Right hindlimb (tissue), 1 donor: ENCODE measurements at places on chromosomes 4 and X.

DNA sequence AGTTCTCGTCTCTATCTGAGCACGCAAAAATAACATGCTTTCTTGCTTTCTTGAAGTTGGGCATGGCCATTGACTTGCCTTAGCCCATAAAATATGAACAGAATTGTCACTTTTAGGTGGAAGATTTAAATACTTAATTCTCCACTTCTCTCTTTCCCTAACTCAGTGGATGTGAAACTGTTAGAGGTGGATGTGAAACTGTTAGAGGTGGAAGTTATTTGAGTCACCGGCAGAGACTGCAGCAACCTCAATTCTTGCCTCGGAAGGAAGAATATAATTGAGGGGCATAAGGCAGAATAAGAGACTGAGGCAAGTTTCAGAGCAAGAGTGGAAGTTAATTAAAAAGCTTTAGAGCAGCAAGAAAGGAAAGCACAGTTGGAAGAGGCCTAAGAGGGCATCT is 2.8 kb upstream of the PARM1 start:
- DNase-seq = no peak

DNA sequence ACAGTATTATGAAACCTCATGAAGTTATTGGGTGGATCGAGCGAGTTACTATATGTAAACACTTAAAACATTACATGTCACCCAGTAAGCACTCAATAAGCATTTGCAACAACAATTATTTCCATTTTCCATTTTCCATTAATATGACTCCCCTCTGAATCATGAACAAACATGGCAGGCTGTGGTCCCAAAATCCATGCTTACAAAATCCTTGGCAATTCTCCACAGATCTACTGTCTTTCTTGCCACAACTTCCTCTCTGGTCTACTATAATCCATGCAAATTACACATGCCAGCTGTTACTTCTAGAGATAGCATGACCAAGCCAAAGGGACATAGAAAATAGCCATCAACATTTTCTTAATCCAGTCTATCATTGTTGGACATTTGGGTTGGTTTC is 22.0 kb downstream of the ASB11 start:
- DNase-seq = no peak

- DNase-seq = no peak
These were observed 155.5 kb downstream of the DHX15 start for GRCh38 chr4:24428850-24429249.

DNA sequence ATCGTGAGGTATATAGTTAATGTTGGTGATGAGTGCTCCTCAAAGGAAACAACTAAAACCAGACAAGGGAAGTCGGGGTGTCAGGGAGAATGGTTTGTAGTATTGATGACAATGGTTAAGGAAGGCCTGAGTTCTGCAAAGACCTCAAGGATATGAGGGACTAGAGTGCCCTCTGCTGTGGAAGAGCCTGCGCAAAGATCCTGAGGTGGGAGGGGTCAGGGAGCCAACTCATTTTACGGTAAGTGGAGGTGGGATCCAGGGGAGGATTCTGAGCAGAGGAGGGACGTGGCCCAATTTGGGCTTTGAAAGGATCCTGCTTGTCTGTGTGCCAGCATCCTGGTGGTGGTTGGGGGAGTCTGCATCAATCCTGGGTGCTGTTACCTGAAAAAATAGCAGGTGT is 11.3 kb downstream of the UBA1 start:
- DNase-seq = no peak

DNA sequence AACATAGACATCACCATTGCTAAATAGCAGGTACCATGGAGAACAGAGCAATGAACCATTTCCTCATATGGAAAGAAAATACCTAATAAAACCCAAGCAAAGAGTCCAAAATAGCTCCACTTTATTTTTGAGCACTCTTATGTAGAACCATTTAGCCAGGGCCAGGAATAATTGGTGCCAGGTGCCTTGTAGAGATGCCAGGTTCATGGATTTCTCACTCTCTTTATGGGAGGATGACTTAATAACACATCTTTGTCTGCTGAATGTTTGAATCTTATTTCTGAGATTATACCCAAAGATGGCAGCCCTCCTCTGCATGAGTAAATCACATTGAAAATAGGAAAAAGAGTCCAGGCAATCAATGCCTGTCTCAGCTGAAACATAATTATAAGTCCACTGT is 212.3 kb upstream of the SFRP2 start:
- peak; percentile 40 for DNase-seq

- no peak for DNase-seq
These were observed 1.0 kb downstream of the TBC1D9 start for GRCh38 chr4:140754918-140755773.

DNA sequence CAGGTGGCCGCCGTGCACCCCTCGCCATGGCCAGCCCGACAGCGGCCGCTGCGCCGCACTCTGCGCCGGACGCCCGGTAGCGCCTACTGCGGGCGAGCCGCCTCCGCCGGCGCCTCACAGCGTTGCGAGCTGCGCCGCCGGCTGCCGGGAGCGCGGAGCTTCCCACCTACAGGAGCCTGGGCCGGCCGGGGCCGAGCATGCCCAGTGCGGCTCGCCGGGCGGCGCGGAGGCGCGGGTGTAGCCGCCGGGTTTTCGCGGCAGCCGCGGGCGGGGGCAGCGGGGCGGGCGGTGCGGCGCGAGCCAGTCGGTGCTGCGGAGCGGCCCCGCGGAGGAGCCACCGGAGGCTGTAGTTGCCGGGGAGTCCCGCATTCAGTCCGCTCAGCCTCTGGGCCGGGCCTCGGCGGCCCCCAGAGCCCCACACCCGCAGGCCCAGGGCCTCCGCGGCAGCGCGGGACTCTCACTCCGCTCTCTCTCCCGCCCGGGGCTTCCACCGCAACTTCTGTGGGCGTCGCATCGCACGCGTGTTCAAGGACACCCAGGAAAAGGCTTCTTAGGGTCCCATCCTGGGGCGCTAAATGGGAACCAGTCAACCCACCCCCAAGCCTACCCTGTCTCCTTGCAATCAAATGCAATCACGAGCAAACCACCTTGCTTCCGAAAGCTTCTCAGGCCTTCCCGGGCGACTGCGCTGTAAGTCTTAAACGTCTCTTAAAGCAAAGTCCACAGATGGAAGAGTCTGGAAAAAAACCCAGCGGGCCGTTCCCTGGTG is at the start of gene MFAP3L:
Gene MFAP3L (minus strand): TSS at position 143 of the 769 bp plus-strand sequence. CDS start 20,518 bp downstream, outside the sequence.
- DNase-seq = peak; percentile 92

DNA sequence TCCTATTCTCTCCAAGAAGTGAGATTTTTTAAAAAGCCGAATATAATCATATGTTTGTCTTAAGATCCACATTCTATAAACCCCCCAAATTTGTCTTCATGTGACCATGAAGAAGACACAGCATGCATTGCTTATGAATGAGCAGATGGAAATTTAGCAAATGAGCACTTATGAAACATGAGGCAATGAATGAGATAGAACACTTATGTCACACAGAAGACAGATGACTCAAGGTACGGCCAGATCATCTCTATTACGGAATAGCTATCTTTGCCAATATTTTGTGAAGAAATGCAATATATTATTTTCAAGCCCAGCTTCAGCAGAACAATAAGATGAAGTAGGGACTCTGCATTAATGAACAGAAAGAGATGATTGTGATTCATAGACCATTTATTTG is 21.4 kb downstream of the PHEX start:
- no peak for DNase-seq

- DNase-seq = no peak
These were observed 7.4 kb upstream of the RELL1 start for GRCh38 chr4:37693450-37694190.

DNA sequence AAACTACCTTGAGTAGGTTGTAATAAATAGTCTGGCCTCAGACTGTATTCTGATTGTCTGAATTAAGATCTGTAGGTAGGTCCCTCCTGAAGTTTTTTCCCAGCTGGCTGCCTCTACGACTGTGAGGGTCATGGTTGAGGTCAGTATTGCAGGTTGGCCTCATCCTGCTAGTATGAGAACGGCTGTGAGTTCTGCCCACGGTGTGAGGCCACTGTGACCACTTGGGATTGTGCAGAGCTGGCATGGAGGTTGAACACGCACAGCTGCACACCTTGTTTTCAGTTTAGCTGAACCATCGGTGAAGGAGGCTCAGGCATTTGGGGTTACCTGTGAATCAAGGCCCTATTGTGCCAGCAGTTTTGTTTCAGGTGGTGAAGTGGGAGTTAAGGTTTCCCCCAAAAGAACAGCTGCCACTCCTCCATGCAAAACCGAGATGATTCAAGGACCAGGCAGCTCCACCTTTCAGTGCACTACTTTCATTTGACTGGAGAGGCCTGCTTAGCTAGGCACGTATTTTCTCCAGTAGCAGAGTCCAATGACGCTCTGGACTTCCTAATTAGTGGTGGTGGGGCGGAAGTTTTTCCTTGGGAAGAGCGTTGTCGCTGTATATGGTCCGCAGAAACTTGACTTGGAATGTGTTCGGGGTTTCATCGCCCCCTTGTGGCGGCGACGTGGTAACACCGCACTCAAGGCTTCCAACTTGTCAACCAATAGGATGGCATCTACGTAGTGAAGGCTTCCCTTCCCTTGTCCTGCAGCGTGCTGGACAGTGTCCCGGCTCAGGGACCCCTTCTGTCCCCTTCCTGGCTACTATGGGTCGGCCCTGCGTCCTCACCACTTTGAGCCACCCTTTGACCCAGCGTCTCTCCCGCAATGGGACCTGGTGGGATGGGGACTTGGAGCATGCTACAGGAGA is 13.8 kb downstream of the CMC4 start:
- DNase-seq = peak; percentile 67

GRCh38 chr4:109083911-109084310 is 218.5 kb downstream of the COL25A1 start:
- no peak for DNase-seq

DNA sequence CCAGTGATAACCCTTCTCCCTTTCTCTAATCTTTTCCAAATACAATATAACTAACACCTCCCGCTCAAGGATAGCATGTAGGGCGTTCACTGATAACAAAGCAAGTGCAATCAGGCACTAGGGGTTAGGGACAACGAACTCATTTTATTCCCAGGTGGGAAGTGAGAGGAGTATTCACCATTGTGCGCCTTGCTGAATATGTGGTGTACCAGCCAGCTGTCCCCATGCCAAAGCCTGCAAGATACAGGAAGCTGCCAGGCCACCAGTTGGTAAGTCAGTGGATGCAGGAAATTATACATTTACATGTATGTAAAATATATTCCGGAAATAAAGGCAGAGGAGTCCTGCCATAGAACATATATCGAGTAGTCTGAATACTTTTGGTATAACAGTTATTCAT is 6.3 kb upstream of the HPRT1 start:
- DNase-seq = no peak

- no peak for DNase-seq
These were observed 52.3 kb upstream of the LSM6 start for GRCh38 chr4:146123231-146123630.

DNA sequence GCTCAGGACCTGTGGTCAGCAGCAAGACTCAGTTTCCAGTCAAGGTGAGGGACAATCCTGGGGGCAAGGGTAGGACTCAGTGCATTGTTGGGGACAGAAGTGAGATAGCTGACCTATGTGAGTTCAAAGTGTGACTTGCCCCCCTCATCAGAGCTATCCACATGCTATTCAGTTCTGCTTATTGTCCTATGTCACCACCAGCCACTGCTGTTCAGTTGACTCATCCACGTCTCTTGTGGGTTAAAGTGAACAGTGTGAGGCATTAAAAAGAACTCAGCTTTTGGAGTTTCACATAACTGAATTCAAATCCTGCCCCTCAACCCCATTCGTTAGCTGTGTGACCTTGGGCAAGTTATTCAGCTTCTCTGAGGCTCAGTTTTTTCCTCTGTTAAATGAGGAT is 4.4 kb upstream of the APLN start:
- DNase-seq = no peak

GRCh38 chr4:37612811-37613210 is 73.4 kb downstream of the RELL1 start:
- DNase-seq = no peak

GRCh38 chr4:170162416-170162815 is 72.7 kb upstream of the AADAT start:
- DNase-seq = no peak

DNA sequence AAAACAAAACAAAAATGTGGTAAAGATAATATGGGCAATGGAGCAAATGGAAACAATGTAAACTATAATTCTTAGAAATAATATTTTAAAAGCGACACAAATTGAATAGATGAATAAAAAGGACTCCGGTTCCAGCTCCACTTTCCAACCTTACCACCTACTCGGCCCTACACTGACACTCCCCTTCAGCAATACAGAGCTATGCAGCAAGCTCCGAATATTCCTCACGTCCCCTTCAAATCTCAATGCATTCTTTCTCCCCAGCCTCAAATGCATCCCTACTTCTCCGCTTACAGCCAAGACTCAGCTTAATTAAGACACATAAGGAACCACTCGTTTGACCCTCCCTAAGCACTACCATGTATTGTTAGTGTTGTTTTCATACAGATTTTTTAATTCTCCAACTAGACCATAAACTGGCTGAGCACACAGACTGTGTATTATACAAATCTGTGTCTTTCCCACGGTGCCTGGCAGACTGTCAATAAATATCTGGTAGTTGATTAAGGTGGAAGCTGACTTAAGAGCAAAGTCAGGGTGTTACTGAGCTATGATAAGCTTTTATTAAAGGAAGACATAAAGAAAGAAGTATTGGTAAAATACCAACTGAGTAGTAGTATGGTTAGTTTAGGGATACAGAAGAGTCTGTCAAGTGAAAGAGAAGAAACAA is 219.1 kb downstream of the NR3C2 start:
- no peak for DNase-seq

DNA sequence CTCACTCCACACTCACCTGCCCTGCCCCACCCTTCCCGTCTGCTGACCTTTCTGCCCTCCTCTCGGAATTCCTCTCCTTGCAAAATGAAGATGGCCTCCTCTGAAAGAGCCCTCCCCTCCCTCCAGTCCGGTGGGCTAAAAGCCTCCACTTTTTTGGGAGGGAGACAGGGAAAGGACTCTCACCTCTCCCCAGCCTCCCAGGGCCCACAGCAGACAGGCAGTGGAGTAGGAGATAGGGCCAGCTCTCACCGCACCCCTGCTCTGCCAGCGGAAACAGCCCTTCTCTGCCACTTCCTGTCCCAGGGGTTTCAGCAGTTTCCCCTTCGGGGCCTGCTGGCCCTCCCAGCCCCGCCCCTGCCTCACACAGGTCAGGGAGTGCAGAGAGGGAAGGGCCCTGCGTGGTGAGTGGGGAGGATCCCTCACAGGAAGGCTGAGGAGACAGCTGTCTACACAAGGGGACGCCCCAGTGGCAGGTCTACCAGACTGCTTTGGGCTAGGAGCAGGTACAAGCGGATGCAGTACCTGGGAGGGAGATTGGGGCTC is 18.2 kb downstream of the ELF4 start:
- no peak for DNase-seq

- DNase-seq = no peak
These were observed 37.0 kb upstream of the CT83 start for GRCh38 chrX:116499780-116500179.

DNA sequence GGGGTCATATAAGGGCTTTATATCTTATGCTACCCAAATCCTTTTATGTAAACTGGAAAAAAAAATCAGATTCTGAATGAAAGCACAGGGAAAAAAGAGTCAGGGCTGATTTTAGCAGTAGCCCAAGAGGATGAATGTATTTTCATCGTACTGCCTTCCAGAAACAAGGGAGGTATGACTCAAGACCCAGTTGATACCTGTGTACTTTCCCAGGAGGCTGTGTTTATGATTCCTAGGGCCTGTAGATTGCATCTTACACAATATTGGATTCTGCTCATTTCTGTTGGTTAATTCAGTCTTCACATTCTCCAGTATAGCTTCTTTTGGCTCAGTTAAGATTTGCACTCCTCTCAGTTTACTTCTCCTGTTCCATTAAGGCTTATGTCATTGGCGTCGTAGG is 127.9 kb upstream of the LIMCH1 start:
- DNase-seq = no peak
